ENCODE measurements at places on chromosomes 11 and 22.

- DNase-seq, result no peak
Measured at GRCh38 chr11:90753546-90753945, 530.7 kb upstream of the CHORDC1 start.

GRCh38 chr22:35446365-35446764, 46.4 kb downstream of the MCM5 start:
- DNase-seq, result peak; percentile 25

- no peak for DNase-seq
Measured at GRCh38 chr11:30510750-30511149, 75.4 kb downstream of the MPPED2 start.

DNA sequence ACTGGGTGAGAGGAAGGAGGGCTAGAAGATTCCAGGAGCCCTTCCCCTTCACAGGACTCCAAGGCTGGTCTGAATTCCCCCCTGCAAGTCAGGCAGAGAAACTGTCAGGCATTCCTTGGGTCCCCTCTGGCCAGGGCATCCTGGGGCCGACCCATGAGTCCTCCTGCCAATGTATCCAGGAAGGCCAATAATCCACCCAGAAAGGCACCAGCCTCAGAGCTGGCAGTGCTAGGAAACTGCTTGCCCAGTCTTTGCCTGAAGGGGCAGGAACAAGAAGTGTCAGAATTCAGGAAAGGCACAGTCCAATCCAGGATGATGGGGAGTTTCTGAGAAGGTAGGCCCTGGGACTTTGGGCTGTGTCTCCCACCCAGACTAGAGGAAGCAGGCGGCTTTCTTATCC, 41.0 kb downstream of the BUD13 start:
- no peak for DNase-seq

DNA sequence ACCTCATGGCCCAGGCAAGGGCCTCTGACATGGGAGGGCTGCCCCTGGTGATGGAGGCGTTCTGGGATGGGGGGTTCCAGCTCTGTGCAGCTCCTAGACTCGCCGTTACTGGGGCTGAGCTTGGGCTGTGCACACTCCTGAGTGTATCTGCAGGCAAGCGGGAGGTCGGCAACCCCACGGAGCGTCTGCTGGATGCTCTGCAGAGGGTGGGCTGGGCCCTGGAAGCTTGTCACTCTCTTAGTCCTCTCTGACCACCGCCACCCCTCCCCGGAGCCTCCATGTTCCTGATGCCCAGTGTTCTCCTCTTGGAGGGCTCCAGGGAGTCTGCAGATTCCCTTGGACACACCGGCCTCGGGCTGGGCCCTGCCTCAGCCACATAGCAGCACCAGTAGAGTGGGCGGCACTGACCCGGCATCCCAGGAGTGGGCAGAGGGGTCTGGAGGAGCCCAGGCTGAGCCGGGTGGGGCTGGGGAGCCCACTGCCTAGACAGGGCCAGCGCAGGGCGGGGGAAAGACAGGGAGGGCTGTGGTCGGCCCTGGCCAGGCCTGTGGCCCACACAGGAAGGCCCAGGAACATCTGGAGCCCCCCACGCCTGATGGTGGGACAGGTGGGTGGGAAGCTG, 20.6 kb upstream of the MUC5B start:
- DNase-seq, result no peak

- no peak for DNase-seq
Measured at GRCh38 chr11:117859488-117860112, 16.9 kb downstream of the FXYD6 start.

Data from A549 (cell line).